Kidney (tissue), 22 donors: ENCODE measurements at places on chromosomes 3 and 15. TPM values are rescaled to one million over a fixed set of nuclear protein-coding genes. Genes with fewer than 3 reads are reported as not detected.

GOLGA8G gene
- not detected for total RNA-seq

CEMIP gene
- total RNA-seq: 0.57 TPM

KIF7 gene
- 4.2 TPM for total RNA-seq

ISLR gene
- 30.2 TPM for total RNA-seq

CKMT1B gene
- total RNA-seq: 14.5 TPM

GABRG3 gene
- not detected for total RNA-seq

TMEM212 gene
- total RNA-seq: not detected

NRROS gene
- 11.6 TPM for total RNA-seq

TEX55 gene
- not detected for total RNA-seq

TUSC7 gene
- not detected for total RNA-seq

MASP1 gene
- 4.8 TPM for total RNA-seq

ARRDC4 gene
- total RNA-seq: 48.7 TPM

EIF4E3 gene
- 37.1 TPM for total RNA-seq

CACNA2D3 gene
- total RNA-seq: 11.2 TPM

ZNF385D gene
- total RNA-seq: 8.9 TPM

MYZAP gene
- 3.3 TPM for total RNA-seq

OR5H6 gene
- not detected for total RNA-seq

PLA2G4E gene
- not detected for total RNA-seq

IL12A gene
- total RNA-seq: 0.22 TPM

RABL3 gene
- 30.1 TPM for total RNA-seq

KCNAB1 gene
- total RNA-seq: 6.6 TPM

HES1 gene
- 44.3 TPM for total RNA-seq

PSMD2 gene
- total RNA-seq: 149 TPM

CLDN1 gene
- total RNA-seq: 86.0 TPM

SLC22A13 gene
- total RNA-seq: 0.16 TPM

SPATA12 gene
- not detected for total RNA-seq

C2CD4B gene
- 4.2 TPM for total RNA-seq

GOLGA6D gene
- total RNA-seq: not detected

TTLL13 gene
- 0.54 TPM for total RNA-seq

ADAMTSL3 gene
- total RNA-seq: 23.4 TPM

NR2C2 gene
- 43.6 TPM for total RNA-seq

GATM gene
- 79.5 TPM for total RNA-seq

TMEM108 gene
- total RNA-seq: 0.91 TPM

LRRC49 gene
- total RNA-seq: 14.2 TPM

TPRA1 gene
- total RNA-seq: 36.4 TPM

EID1 gene
- total RNA-seq: 119 TPM

NKTR gene
- total RNA-seq: 81.1 TPM

AADACL2 gene
- total RNA-seq: not detected

SI gene
- not detected for total RNA-seq

COL6A6 gene
- 0.25 TPM for total RNA-seq

SYNPR gene
- not detected for total RNA-seq

DPPA2 gene
- 0.19 TPM for total RNA-seq

NANOGP8 gene
- 1.3 TPM for total RNA-seq

GPR176 gene
- 7.6 TPM for total RNA-seq

DNAJA4 gene
- total RNA-seq: 31.1 TPM
